Transverse colon (tissue), 4 donors: ENCODE measurements at places on chromosomes 12 and 14.

DNA sequence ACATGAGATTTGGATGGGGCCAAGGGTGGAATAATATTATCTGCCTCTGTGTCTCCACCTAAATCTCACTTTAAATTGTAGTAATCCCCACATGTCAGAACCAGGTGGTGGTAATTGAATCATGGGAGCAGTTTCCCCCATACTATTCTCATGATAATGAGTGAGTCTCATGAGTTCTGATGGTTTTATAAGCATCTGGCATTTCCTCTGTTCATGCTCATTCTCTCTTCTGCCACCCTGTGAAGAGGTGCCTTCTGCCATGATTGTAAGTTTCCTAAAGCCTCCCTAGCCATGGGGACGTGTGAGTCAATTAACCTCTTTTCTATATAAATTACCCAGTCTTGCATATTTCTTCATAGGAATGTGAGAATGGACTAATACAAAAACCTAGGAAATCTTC lies 29.9 kb downstream of the TSPAN19 start:
- no peak for DNase-seq

DNA sequence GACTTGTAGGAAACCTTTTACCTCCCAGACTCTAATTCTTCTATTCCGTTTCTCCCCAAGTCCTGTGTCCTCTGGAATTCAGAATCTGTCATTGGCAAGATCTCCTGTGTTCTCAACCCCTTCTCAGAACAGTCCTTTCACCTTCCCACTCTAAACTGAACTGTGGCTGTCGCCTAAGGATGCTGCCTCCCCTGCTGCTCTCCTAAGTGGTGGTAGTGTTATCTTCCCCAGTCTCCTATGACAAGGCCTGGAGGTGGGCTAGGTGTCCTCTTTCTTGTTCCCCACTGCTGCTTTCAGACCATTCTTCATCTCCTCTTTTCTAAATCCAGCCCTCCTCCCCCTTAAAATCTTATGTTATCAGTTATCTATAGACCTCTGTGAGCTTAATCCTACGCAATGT lies 397.4 kb downstream of the RAD51B start:
- DNase-seq: no peak

DNA sequence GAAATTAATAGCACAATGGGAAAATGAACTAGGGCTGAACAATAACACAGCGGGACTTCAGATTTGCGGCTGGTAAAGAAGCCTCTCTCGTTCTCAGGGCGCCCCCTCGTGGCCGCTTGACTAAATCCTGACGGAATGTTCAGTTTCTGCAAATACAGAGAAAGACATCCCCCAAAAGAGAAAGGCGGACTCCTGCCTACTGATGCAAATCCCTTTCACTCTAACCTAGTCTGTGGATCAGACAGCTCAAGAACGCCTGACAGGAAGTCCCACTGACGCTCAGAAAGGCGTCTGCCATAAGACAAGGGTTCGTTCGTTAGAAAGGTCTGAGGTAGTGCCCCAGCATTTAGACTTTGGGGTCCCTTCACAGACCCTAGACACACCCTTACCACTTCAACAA lies 2.5 kb downstream of the NUAK1 start:
- peak; percentile 86 for DNase-seq

DNA sequence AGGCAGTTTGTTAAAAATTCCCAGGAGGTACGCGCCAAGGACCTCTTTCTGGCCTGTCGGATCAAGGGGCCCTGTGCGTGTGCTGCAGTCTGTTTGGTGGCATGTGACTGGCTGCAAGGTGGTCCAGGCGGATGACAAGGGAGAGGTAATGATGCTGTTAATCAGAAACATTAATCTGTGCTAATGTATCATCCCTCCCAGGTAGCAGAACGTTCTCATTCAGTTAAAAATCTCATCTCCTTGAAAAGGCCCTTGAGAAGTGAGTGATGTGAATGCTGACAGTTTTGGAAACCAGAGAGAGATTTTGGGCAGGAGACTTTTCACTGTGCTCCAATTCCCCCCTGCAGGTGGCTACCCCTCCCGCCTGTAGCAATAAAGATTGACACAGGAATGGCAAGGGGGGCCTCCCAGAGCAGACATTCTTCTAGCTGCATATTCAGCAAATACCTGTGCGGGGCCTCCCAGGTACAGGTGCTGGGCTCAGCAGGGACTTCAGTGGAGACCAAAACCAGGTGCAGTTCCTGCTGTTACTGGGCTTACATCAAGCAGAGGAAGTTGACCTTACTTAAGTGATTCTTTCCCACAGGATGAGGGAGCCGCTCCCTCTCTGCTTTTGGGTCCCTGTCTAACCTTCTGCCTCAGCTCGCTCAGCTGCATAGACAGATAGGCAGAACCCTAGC lies 364.8 kb downstream of the CACNA1C start:
- no peak for DNase-seq

DNA sequence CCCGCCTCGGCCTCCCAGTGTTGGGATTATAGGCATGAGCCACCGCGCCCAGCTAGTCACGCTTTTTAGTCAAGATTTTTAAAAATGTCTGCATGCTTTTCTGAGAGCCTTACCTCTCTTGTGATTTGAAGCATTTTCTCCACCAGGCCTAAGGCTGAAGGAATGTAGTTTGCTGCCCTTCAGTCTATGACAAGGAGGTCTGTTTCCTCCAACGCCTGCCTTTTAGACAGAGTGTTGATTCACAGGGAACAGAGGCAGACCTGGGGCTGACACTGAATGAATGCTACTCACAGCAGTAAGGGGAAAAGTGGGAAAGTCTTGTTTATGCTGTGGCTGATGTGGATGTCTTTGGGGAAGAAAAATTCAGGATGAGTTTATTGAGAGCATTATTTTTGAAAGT lies 27.2 kb upstream of the MDM2 start:
- DNase-seq: no peak

GRCh38 chr12:49548822-49549648 lies 10.2 kb downstream of the KCNH3 start:
- peak; percentile 17 for DNase-seq

- DNase-seq: no peak
Measured at GRCh38 chr14:68654471-68654941, 138.4 kb downstream of the ZFP36L1 start.

DNA sequence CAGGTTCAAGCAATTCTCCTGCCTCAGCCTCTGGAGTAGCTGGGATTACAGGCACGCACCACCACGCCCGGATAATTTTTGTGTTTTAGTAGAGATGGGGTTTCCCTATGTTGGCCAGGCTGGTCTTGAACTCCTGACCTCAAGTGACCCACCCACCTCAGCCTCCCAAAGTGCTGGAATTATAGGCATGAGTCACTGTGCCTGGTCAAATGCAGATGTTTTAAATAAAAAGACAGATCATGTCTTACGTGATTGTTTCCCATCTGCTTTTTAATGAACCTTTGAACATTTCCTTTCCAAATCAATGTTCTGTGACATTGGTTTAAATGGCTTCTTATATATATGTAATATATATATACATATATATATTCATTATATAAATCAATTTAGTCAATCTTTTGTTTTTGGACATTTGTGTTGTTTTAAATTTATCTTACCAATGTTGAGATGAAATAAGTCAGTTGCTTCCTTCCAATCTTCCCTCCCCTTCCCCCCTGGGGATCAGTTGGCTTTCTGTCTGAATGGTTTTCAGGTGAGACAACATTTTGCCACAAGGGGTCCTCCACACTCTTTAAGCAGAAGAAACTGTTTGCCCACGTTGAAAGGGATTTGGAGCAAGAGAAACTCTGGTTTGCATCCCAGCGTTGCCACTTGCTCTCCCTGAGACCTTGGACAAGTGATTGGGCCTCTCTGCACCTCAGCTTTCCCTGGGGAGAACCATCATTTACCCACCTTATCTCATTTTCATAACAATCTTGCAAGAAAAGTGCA lies 47.6 kb upstream of the RBM19 start:
- DNase-seq: no peak

GRCh38 chr14:73105050-73105449 lies 31.3 kb upstream of the PSEN1 start:
- no peak for DNase-seq
